ENCODE measurements at places on chromosomes 2 and 18.

GRCh38 chr18:58228176-58228575, 184.2 kb downstream of the NEDD4L start:
- no peak for DNase-seq

DNA sequence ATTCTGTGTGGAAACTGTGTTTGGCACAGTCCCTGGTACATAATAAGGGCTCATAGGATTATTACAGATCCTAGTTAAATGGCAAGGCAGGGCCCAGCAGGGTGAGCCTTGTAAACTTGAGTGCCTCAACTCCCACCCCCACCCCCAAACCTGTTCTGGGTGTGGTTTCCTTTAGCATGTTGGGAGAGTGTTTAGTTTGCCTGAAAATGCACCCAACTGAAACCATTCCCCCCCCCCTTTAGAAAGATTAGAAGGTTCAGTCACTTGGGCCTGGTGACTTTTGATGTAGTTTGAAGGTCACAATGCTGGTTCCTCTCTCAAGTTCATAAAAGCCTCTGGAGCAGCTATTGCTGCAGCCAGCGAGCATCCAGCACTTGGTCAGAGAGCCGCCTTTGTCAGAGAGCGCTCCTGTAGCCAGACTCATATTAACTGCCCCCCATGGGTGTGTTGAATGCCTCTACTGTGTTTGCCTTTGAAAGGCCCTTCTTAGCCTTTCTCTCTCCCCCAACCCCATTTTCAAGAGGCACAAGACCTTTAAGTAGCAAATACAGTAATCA, 113.7 kb downstream of the SPTBN1 start:
- peak; percentile 69 for DNase-seq

GRCh38 chr2:152693033-152693432, 24.2 kb downstream of the PRPF40A start:
- DNase-seq = no peak

DNA sequence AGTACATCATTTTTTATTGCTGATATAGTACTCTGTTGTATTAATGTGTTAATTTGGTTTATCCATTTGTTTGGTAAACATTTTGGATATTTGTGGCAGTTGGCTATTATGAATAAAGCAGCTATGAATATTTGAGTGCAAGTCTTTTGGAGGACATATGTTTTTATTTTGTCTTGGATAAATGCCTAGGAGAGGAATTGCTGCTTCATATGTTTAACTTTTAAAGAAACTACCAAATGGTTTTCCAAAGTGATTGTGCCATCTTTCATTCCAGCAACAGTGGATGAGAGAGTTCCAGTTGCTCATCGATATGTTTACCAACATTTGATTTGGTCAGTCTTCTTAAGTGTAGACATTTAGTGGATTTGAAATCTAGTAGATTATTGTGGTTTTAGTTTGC, 51.8 kb downstream of the MERTK start:
- no peak for DNase-seq

- DNase-seq = no peak
Measured at GRCh38 chr2:66568650-66569300, 133.8 kb downstream of the MEIS1 start.

GRCh38 chr2:217597681-217598080, 405.1 kb downstream of the TNS1 start:
- DNase-seq = no peak

DNA sequence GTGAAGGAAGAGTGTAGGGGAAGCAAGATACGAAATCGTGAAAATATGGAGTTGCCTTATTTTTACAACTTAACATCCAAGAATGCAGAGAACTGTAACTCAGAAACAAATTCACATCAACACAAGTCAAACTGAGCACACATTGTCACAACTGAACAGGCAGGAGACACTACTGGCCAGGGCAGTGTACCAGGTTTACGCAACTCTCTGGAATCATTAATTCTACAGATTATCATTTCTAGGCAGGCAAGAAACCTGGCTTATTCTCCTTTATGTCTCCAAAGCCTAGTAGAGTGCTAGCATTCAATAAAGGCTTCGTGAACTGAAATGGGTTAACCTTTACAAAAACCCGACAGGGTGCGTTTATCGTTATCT, 584 bp downstream of the COA5 start:
- no peak for DNase-seq

DNA sequence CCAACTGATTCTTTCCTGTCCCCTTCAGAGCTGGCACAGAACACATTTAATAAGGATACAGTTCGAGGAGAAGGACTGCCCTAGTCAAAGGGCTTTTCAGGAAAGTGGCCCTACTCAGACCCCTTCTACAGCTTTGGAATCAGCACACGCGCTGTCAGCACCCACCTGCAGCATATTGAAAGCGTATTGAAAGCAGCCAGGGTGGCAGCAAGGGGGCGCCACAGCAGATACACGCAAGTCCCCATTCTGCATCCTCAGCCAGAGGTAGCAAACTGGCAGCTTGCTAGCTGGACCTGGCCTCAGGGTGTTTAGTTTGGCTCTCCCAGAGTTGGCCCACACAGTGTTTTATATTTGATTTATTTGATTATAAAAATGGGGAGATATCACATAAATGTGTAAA, 101.0 kb upstream of the NT5C1B start:
- DNase-seq = no peak

All from CD4-positive, alpha-beta T cell treated with Interleukin-17A for 4 hours (primary cell).